ENCODE measurements at places on chromosomes 7 and 10.
A peak's percentile ranks its signal among the peaks of the same experiment; 100 is the strongest.

GRCh38 chr7:149819961-149820340, 18.2 kb upstream of the ZNF862 start:
- no peak for DNase-seq

GRCh38 chr7:48708635-48709034, 215.7 kb upstream of the CDC14C start:
- no peak for DNase-seq

DNA sequence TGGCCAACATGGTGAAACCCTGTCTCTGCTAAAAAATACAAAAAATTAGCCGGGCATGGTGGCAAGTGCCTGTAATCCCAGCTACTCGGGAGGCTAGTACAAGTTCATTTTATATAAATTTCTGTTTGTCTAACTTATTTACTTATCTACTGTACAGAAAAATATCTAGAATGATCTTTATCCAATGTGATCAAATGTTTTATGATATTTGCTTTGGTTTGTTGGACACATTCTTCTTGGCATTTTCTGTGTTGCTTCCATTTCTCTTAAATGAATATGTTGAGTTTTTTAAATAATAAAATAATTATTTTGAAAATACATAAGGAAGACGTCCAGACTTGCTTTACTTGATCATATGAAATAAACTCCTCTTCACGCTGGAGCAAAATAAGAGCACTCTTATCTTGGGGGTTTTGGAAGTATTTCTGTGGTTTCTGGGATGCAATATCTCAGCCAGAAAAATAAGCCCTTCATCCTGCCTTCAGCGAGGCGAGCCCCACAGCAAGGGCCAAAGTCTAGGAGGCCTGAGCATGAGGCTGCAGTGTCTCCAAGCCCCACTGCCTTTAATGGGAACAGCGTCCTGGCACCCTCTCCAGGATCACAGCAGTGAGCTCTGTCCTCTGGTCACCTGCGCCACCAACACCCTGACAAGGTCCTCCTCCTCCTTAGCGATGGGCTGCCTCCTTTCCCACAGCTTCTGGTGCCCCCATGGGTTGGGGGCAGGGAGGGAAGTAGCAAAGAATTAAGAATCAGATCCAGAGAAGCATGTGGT, 480.2 kb downstream of the KCNMA1 start:
- DNase-seq = no peak

DNA sequence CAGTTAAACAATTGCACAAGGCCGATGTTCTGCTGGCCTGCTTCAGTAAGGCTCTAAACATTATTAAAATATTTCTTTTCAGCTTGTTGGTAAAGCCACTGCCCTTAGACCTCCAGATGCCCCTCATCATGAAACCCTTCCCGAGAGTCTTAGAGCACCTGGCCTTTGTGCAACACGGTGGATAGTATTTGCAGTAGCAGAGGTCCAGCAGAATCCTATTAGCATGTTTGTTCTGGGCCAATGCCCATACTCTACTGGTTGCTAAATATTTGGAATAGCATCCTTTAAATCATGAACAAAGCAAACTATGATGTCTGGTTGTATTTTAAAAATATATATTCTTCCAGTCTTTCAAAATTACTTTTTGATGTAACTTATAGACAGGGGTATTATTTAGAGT, 584.6 kb downstream of the CNTNAP2 start:
- no peak for DNase-seq

GRCh38 chr10:15879058-15879457, 18.8 kb upstream of the MINDY3 start:
- DNase-seq = peak; percentile 66

- DNase-seq = no peak
These were observed 77.1 kb downstream of the MAP3K8 start for GRCh38 chr10:30510932-30511700.

GRCh38 chr7:121485467-121486243, 89.5 kb upstream of the FAM3C start:
- DNase-seq = no peak

GRCh38 chr7:18144166-18144565, 116.5 kb upstream of the PRPS1L1 start:
- no peak for DNase-seq

GRCh38 chr10:29119374-29119773, 169.5 kb upstream of the LYZL1 start:
- DNase-seq = no peak

DNA sequence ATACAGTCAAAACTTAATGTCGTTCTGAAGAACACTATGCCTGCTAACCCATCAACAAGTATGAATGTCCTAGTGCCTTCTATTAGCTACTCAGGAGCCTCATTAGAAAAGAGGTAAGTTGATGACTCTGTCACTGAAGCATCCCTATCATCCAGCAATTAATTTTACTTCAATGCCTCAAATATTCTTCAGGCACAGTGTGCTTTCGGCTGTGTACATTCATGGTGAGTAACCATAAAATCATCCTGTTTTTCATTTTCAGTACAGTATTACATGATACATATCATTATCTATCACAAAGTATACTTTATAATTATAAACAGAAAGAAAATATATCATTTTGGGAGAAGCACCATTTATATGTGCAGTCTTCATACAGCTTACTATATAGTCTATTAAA, 495.5 kb upstream of the ZWINT start:
- no peak for DNase-seq

DNA sequence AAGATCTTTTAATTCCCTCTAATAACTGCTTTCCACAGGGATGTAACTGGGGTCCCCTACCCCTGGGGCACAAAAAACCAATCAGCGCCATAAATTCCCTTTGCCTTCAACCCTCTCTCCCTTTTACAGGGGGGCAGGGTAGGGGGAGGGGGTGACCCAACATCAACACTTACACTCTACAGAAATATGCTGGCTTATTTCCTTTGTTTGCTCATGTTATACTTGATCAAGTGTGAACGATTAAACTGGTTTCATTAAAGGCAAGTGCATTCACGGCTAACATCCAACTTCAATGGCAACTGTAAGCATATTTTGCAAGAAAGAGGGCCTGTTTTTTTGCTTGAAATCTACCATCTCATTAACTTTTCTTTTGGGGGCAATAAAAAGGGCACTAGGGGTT, 2.9 kb downstream of the CTBP2 start:
- no peak for DNase-seq

DNA sequence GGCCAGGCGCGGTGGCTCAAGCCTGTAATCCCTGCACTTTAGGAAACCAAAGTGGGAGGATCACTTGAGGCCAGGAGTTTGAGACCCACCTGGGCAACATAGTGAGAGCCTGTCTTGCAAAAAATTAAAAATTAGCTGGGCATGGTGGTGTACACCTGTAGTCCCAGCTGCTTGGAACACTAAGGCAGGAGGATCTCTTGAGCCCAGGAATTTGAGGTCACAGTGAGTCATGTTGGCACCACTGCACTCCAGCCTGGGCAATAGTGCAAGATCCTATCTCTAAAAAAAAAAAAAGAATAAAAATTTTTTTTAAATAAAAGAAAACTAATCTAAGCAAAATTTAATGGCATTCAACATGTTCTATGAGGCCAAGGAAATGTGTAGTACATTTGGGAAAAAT, 44.9 kb upstream of the UBN2 start:
- DNase-seq = no peak

- no peak for DNase-seq
These were observed 214.1 kb downstream of the TMEM178B start for GRCh38 chr7:141287936-141288335.

- no peak for DNase-seq
These were observed 163.3 kb upstream of the GLI3 start for GRCh38 chr7:42400211-42400772.

GRCh38 chr10:36493516-36493880, 631.9 kb upstream of the ANKRD30A start:
- DNase-seq = peak; percentile 67

GRCh38 chr10:98404571-98405359, 10.2 kb downstream of the PYROXD2 start:
- DNase-seq = no peak

DNA sequence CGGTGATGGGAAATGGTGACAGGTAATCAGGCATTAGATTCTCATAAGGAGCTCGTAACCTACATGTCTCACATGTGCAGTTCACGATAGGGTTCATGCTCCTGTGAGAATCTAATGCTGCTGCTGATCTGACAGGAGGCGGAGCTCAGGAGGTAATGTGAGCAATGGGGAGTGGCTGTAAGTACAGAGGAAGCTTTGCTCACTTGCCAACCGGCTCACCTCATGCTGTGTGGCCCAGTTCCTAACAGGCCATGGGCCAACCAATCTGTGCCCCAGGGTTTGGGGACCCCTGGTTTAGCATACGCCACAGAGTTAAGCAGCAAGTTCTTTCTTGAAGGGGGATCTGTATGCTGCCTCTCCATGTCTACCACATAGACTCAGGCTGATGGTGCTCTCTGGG, 133.1 kb downstream of the IQUB start:
- DNase-seq = no peak

- no peak for DNase-seq
These were observed at the start of gene AGR3 for GRCh38 chr7:16881844-16882243. Gene AGR3 (minus strand): TSS chr7:16881983. CDS start chr7:16878618, 3,365 bp downstream.

GRCh38 chr7:1087952-1088920, at the start of gene GPER1:
Gene GPER1 (plus strand): TSS chr7:1088113. CDS start chr7:1091729, 3,616 bp downstream.
- no peak for DNase-seq

- DNase-seq = no peak
These were observed 44.3 kb upstream of the MSMB start for GRCh38 chr10:46090258-46090812.

Data from RKO (cell line).